ENCODE measurements at places on chromosomes 13 and 19. TPM values are rescaled to one million over a fixed set of nuclear protein-coding genes. Genes with fewer than 3 reads are reported as not detected.

Gene ICAM4
- total RNA-seq: 1.2 TPM

DNA sequence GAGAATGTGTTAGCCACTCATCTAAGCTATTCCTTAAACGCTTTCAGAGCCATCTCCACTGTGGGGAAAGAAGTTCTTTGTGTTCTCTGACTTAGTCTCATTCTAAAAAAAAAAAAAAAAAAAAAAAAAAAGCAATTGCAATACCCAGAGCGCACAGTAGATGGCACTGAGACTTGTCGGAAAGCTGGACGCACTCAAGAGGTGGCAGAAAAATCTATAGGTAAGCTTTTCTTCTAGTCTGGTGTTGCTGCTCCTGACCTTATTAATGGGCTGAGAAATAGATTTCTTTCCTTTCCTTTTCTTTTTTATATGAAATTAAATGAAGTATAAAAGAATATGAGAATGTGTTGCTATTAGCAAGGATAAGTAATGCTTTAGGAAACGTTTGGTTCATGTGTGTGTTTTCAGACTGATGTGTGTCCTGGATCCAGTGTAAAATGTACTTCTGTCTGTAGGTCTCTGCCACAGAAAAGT is 4.7 kb upstream of the GJB2 start:
- H3K27me3 ChIP-seq: peaks cover 60% of the 10 kb centered on the region
- no peak overlapping the region for H3K27ac ChIP-seq
- peaks cover 5% of the 10 kb centered on the region for H3K36me3 ChIP-seq
- DNase-seq: no peak
- H3K4me3 ChIP-seq: no peak overlapping the region

DNA sequence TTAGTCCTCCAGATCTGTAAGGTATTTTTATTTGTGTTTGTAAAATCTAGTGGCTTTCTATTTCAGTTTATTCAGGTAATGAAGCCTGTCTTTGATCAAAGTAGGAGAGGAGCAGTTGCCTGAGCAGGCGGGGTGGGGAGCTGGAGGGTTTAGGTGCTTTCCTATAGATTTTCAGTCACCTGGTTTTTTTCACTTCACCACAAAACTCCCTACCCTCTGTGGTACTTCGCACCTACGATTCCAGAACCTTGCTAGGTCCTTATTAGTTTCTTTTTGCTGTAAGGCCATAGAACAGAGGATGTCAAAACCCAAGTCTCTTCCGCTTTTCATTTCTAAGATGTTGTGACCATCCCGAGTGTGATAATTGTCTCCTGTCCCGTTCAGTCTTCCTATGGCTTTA is 26.6 kb downstream of the SLAIN1 start:
- no peak for DNase-seq
- H3K4me1 ChIP-seq: peaks cover 33% of the 10 kb centered on the region
- H3K27ac ChIP-seq: no peak overlapping the region

DNA sequence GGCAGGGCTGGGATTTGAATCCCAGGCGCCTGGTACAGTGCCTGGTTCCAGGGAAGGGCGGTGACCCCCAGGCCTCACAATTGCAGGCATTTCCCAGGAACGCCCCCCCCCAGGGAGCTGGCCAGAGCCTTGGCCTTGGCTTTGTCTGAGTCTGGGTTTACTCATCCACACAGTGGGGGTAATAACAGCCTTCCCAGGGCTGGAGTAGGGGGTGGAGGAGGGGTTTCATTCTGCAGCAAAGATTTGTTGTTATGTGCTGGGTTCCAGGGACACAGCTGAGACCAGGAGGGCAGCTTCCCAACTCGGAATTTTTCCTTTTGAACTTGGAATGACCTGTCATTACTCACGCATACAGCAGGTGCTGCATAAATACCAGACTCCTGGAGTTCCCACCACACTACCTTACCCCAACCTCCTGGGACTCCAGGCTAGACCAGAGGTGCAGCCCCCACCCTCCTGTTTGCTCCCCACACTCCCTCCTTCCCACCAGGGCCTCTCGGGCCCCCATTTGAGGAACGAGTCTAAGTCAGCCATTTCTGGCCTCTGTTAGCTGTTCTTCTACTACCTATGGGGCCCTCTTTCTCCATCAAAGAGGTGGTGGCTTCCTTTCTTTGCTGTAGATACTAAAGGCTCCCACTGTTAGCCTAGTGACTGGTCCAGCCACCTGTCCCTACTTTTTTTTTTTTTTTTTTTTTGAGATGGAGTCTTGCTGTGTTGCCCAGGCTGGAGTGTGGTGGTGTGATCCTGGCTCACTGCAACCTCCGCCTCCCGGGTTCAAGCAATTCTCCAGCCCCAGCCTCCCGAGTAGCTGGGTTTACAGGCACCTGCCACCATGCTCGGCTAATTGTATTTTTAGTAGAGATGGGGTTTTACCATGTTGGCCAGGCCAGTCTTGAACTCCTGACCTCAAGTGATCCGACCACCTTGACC is 1.6 kb upstream of the ADAMTS10 start:
- H3K4me3 ChIP-seq: no peak overlapping the region
- H3K27ac ChIP-seq: no peak overlapping the region
- peaks cover 16% of the 10 kb centered on the region for H3K27me3 ChIP-seq
- H3K4me1 ChIP-seq: peaks cover 27% of the 10 kb centered on the region

DNA sequence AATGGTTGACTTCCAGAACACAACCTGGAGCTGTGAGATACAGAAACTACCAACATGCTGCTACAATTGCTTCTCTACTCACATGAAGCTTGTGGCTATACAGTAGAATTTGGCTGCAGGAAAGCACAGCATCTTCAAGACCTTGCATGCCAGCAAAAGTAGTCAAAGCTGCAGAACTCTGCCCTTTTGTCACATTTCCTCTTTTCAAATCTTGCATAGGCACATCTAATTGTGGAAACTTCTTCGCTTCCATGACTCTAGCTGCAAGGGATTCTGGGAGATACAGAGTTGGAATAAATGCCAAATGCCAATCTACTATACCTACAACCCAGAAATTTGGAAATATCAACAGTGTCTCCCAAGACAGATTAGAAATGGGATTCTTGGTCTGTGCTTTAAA is 462.2 kb downstream of the FOXO1 start:
- peaks cover 22% of the 10 kb centered on the region for H3K4me1 ChIP-seq
- H3K36me3 ChIP-seq: peaks cover 18% of the 10 kb centered on the region
- H3K4me3 ChIP-seq: no peak overlapping the region
- H3K27me3 ChIP-seq: no peaks in the 10 kb centered on the region
- no peak overlapping the region for H3K27ac ChIP-seq

GRCh38 chr13:95235199-95235756 is 66.0 kb downstream of the ABCC4 start:
- no peak overlapping the region for H3K27ac ChIP-seq
- H3K4me3 ChIP-seq: no peak overlapping the region
- H3K36me3 ChIP-seq: peaks cover 14% of the 10 kb centered on the region
- H3K27me3 ChIP-seq: no peaks in the 10 kb centered on the region

DNA sequence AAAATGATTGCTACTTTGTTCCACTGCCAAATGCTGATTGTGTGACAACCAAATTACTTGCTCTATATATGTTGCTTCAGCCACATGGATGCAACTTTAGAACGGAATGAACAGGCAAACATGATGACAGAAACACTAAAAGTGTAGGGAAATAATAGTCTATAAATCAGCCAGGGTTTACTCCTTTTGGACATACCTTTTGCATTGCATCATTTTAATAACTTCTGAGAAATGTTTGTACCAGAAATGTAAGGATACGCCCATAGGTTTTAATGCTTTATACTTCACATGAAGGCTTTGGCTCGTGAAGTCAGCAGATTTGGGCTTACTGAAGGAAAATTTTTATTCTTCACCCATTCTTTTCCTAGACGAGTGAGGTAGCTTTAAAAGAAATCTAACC is 141.0 kb downstream of the POSTN start:
- no peak for DNase-seq
- H3K4me3 ChIP-seq: no peak overlapping the region
- H3K27ac ChIP-seq: no peak overlapping the region
- H3K4me1 ChIP-seq: no peaks in the 10 kb centered on the region
- H3K36me3 ChIP-seq: no peaks in the 10 kb centered on the region
- no peaks in the 10 kb centered on the region for H3K27me3 ChIP-seq

Gene RUBCNL
- total RNA-seq: 0.48 TPM

DNA sequence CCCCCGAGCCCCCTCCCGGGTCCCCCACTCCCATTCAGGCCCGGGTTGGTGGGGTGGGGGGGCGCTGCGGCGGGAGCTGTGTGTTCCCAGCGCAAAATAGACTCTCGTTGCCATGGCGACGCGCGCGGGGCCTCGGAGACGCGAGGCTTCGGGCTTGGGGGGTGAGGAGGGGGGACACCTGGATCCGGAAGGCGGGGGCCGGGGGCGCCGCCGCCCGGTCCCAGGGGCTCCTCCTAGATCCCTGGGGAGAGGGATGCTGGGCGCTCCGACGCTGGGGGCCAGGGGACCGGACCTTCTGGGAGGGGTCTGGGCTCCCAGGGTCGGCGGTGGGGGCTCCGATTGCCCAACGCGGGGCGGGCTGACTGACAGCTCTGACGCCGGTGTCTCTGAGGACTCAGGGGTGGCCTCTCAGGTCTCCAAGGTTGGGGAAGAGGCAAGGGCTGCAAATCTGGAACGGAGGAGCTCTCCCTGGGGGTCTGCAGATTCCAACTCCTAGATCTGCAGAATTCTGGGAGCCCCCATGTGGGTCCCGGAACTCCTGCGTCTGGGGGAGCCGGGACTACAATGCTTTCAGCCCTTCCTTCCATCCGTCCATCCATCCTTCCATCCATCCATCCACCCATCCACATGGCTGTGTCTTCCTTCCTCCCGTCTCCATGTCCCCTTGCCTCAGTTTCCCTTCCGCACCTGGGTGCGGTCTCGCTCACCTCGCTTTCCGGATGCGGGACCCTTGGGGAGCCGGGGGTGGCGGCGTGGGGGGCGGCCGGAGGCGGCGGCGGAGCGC is 9.1 kb upstream of the SHISA7 start:
- no peak for DNase-seq
- peaks cover 8% of the 10 kb centered on the region for H3K36me3 ChIP-seq
- peaks cover 25% of the 10 kb centered on the region for H3K27me3 ChIP-seq
- no peak overlapping the region for H3K4me3 ChIP-seq

Gene MYO9B
- 275 TPM for total RNA-seq

Gene RDH8
- not detected for total RNA-seq

DNA sequence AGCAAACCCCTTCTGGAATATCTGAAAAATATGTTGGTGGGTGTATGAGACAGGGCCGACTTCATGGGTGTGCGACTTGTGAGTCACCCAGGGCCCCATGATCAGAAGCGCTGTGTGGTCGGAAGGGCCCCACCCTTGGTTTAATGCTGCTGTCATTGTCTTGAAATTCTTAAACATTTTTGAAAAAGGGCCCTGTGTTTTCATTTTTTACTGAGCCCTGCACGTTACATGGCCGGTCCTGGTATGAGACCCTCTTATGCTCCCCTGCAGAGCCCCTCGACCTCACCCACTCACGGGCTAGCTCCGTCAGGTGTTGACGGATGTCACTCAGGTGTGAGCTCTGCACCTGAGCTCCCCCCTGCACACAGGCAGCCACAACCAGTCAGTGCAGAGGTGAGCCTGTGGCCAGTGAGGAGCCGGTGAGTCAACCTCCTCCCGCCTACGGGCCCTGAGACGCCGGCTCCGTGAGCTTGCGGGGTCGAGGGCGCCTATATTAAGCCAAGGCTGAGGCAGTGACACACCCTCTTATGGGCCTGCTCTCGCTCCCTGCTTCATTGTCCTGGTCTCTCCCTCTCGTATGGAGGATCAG is 27.7 kb downstream of the GADD45B start:
- peak overlapping the region; percentile 71 for H3K4me3 ChIP-seq
- peak overlapping the region; percentile 95 for H3K27ac ChIP-seq
- peak; percentile 69 for DNase-seq
- H3K27me3 ChIP-seq: no peaks in the 10 kb centered on the region

- H3K36me3 ChIP-seq: no peaks in the 10 kb centered on the region
- H3K27ac ChIP-seq: no peak overlapping the region
- no peak overlapping the region for H3K4me3 ChIP-seq
Observed at GRCh38 chr19:46066471-46066870, 25.7 kb upstream of the IGFL4 start.

Gene URI1
- total RNA-seq: 67.0 TPM

Gene XRCC1
- 43.2 TPM for total RNA-seq

DNA sequence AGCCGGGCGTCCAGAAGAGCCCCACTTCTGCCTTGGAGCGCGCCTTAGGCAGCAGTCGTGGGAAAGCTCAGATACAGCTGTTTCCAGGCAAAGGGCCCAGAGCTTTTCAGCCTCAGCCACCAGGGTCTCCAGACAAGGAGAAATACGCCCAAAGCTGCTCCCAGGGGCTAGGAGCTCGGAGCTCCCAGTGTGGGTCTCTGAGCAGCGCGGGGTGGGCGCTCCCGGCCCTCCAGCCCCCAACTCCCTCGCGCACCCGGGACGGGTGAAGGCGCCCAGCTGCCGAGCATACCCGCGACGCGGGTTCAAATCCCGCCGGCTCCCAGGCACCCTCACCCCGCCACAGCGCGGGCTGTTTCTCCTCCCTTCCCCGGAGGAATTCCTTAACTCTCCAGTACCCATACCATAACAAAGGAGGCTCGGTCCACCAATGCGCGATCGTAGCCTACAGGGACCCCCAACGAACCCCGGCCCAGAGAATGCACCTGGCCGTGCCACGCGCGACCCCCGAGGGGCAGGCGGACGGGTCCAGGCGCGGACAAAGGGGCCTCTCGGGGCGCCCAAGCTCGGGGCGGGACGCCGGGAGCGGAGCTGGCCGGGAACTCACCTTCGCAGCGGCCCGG is 507 bp downstream of the COL4A1 start:
- H3K27me3 ChIP-seq: peaks cover 73% of the 10 kb centered on the region
- H3K36me3 ChIP-seq: no peaks in the 10 kb centered on the region
- no peak overlapping the region for H3K27ac ChIP-seq

Gene CRX
- total RNA-seq: not detected

DNA sequence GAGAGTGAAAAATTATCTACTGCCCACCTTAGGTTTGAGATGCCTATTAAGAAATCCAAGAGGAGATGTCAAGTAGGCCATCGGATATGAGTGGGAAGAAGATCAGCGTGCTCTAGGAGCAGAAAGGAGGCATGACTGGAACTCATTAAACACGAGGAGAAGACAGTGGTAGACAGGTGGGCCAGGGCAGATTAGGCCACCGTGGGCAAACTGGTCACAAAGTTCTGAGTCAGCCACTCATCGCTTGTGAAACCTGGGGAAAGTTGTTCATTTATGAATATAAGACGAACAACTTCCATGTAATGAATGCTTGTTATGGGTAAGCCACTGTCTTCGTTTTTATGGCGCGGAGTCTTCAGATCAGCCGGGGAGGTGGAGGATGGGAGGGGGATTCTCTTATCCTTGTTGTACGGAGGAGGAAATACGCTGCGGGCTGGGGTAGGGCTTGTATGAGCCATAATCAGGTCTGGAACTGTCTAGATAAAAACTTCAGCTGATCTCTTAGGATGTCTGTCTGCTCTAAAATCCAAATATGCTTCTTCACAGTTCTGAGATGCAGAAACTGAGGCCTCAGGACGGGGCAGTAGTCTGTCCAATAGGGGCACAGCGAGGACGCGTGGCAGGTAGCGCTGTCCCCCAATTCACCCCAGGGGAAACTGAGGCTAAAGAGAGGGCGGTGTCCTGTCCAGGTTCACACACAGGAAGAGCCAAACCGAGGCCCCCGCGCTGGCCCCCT is 1.1 kb upstream of the ZNF444 start:
- peaks cover 29% of the 10 kb centered on the region for H3K4me1 ChIP-seq
- H3K27me3 ChIP-seq: no peaks in the 10 kb centered on the region
- H3K4me3 ChIP-seq: peak overlapping the region; percentile 88
- peaks cover 1% of the 10 kb centered on the region for H3K36me3 ChIP-seq
- H3K27ac ChIP-seq: peak overlapping the region; percentile 88
- no peak for DNase-seq

Data from activated naive CD8-positive, alpha-beta T cell treated with anti-CD3 and anti-CD28 coated beads, Interleukin-2, amount 10 ng/mL, durations not matched to agents 7 days and 5 days (primary cell).